Esophagus squamous epithelium (tissue), 5 donors: ENCODE measurements at places on chromosomes 2 and 18. TPM values are rescaled to one million over a fixed set of nuclear protein-coding genes. Genes with fewer than 3 reads are reported as not detected.

- DNase-seq = no peak
These were observed 29.6 kb downstream of the TNS1 start for GRCh38 chr2:217973008-217973787.

- DNase-seq = no peak
These were observed 111.4 kb downstream of the NBAS start for GRCh38 chr2:15449556-15450236.

DNA sequence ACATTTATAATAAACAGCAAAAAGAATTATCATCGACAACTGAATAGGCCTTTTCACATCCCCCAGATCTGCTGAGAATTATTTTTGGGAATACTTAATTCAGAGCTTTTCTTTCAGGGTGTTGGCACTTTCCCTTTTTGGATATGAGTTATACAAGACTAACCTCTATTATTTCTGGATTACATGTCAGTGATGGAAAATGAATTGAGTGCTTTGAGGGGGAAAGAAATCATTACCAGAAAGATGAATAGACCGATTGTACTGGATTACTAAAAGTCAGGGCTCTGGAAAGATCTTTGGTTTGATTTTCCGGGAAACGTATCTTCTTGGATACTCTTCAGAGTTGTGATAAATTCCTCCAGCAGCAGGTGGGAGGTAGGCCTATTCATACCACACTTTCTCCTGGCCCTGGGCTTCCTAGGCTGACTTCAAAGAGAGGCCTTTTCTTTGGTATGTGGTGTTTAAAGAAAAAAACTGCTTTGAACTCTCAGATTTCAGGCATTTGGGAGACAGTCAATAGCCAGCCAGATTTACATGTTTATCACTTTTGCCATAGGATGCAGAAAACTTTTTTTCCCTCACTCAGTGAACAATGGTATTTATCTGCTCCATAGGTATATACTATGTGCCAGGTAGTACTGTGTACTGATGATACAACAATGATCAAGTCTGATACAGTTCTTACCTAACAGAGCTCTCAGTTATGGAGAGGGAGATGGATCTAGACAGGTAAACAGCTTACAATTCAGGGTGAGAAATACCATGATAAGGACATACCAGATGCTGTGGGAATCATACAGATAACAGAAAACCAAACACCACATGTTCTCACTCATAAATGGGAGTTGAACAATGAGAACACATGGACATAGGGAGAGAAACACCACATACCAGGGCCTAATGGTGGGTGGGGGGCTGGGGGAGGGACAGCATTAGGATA, 63.3 kb upstream of the ACTR3 start:
- DNase-seq = no peak

Gene ZBTB14
- 6.0 TPM for total RNA-seq

Gene DYTN
- not detected for total RNA-seq

Gene CFAP65
- total RNA-seq = not detected

Gene TCF4
- total RNA-seq = 79.7 TPM
